ENCODE measurements at places on chromosomes 7 and 10.

DNA sequence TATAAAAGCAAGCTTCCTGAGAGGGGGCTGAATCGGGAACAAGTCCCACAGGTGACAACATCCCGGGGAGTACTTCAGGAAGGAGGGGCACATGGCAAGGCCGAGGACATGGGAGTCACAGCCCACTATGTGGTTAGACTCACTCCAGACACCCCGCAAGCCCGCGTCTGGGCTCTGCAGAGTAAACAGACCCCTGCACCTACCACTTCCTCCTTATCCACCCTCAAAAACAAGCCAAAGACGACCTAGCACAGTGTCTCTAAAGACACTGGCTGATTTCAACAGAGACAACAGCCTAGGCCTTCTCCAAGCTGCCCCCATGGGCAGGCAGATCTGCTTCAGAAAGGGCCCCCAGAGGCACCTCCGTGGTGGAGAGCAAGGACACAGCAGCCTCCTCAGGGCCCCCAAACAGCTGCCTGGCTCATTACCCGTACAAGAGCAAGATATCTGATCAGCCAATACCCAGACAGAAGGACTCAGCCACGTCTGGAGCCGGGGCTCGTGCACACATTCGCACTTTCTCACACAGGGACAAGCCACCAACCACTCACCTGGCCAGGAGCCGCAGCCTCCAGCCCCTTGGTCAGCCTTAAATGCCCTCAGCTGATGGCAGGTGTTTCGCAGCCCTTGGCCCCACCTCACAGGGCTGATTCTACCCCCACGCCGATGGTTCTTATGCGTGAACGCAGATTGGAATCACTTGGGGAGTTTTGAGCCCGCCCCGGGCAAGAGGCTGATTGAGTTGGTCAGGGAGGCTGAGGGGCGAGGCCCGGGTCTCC lies 10.7 kb upstream of the KPNA7 start:
- no peak for DNase-seq

DNA sequence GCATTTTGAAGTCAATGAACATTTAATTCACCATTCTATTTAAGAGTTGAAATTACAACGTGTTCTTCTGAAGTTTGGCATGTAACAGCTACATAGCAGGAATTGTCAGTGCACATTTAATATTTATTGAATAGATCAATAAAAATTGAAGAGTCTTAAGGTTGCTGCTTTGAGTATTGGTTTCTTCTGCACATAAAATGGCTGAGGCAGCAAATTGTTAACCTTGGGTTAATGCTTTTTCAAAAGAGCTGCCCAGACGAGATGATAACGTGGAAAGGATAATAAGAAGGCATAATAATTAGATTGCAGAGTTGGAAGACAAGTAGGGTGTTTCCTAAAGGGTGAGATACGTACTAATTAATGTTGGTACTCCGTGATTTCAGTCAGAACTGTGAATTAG lies 203.7 kb downstream of the AGMO start:
- no peak for DNase-seq

GRCh38 chr7:28203508-28204240 lies 23.1 kb upstream of the JAZF1 start:
- DNase-seq: no peak

DNA sequence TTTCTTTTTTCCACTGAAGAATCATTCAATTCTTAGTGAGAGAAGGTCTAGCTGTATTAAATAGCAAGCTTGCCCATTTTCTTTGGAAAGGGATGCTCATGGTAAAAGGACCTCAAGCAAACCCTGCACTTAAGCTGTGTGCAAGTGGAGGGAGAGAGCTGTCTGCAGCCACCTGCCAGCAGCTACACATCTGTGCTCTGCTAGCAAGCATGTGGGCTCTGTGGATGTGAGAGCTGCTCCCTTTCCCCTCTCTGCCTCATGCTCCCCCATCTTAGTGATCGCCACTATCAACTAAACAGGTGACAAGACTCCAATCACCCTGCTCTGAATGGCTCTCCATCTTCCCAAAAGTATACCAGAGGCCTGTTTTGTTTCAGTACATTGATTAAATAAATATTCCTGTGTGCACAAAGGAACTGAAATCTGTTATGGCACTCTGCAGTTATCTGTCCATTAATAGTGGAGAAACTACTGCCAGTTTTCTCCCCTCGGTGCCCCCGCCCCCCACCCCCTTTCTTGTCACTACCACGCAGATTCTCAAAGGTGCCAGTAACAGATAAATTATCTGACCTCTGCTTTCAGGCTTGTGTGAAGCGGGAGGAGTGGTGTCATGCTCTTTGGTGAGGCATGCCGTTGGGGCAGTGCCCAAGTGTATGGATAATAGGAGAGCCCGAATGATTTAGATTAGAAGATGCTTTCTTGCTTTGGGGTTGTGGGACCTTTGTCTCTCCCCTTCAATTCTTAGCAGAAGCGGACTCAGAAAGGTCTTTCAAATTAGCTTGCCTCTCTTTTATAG lies 26.4 kb downstream of the AUTS2 start:
- no peak for DNase-seq

DNA sequence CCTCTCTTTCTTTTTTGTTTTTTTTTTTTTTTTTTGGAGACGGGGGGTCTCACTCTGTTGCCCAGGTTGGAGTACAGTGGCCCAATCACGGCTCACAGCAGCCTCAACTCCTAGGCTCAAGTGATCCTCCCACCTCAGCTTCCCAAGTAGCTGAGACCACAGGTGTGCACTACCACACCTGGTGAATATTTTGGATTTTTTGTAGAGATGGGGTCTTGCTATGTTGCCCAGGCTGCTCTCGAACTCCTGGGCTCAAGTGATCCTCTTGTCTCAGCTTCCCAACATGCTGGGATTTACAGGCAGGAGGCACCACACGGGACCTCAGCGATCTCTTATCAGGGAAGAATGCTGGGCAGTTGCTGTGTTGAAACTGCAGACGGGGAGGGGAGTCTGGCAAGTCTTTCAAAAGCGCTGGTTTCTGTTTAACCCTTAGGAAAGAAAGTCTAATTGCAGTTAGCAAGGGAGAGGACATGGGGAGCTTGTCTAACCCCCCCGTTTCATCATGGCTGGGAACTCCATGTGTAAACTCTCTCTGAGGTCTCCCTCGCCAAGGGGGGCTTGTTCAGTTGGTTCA lies 39.6 kb upstream of the LMTK2 start:
- DNase-seq: no peak

- DNase-seq: no peak
Measured at GRCh38 chr10:85666102-85666501, 700.5 kb downstream of the GRID1 start.

GRCh38 chr7:10355816-10356215 lies 617.9 kb upstream of the PHF14 start:
- DNase-seq: no peak

DNA sequence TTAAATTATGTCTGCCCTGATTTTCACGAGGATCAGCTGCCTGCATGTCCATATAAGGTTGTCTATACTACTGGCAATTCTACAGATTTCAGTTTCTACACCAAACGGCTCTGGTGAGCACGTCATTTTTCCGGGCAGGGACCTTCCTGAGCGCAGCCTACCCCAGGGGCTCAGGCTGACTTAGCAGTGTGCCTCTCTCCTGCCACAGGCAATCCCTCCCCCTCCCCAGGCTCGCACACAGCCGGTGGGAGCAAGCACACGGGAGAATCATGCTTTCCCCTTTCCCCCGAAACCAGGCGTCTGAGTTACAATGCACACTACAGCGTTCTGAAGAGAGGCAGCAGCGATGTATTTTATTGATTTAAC lies 1.7 kb downstream of the KLF6 start:
- DNase-seq: peak; percentile 58

DNA sequence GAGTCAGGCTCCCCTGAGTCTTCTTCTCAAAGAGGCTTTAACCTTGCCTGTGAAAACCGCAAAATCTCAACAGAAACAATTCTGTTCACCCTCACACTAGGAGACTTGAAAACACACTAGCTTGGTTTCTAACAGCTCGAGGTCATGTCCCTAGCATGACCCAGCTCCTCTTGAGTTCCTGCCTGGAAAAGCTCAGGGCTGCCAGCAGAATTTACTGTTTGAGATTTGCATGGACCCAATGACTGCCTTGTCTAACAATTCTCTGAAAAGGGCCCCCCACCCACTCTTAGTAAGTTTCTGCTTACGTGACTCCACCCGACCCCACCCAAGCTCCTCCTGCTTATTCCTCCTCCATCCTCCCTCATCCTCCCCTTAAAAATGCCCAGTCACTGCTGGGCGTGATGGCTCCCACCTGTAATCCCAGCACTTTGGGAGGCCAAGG lies 85.1 kb upstream of the KMT2C start:
- DNase-seq: peak; percentile 23

DNA sequence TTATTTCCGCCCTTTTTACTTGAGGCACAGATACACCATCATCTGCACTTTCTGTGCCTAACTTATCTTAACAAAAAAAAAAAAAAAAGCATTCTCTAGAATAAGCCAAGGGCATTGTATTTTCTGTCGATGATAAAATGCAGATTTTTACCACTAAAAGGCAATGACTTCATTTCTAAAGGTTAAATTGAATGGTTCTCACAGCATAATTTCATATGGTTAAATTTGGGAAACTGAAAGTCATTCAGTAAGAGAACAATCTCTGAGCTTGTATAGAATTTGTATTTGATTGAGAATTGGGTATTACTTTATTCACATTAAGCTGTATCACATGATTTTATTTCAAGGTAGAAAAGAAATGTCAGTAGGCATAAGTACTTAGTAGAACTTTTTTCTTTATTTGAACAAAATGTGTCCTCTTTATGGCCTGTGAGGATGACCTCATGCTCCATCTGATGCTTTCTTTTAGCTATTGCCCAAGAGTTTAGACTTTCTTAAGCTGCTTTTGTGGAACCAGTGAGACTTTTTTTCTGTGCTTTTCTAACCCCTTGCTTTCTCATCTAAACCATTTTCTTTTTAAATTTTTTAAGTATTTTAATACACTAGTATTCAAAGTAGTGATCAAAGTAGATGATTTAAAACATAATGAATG lies 110.3 kb downstream of the LRRC4 start:
- DNase-seq: no peak

DNA sequence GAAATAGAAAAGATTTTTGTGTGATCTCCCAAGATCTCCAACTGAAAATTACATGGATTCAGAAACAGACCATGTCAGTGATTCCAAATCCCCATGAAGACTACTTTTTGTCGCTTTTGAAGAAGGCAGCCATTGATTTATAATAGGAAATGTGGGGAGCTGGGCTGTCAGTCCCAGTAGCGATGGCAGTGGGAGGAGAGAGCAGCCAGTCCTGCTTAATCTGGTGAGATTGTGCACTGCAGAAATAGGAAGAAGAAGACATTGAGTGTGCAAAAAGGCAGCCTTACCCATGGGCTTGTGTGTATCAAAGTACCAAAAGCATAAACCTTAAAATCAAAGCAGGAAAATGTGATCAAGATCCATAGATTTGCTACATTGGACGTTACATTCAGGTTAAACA lies 4.8 kb downstream of the ADRB1 start:
- DNase-seq: no peak

- no peak for DNase-seq
Measured at GRCh38 chr7:55348502-55348901, 16.6 kb upstream of the LANCL2 start.

- no peak for DNase-seq
Measured at GRCh38 chr7:73307436-73307835, 1.2 kb downstream of the NSUN5 start.

DNA sequence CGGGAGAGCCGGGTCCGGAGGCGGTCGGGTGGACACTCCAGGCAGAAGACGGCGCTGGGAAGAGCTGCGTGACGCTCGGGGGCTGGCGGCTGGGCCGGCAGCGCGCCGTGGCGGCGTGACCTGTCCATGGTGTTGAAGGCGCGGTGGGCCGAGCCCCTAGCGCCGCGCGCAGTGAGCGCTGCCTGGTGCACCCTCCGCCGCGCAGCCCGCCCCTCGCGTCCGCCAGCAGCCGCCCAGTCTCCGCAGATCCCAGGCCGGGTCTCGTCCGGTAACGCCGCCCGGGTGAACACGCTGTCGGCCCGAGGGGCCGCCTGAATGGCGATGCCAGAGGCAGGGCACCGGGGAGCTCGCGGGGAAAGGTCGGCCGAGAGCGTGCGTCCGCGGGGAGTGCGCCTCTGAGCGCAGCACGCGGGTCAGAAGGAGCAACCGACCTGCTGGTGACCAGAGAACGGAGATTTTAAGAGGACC lies 657 bp upstream of the TMEM178B start:
- DNase-seq: peak; percentile 62

DNA sequence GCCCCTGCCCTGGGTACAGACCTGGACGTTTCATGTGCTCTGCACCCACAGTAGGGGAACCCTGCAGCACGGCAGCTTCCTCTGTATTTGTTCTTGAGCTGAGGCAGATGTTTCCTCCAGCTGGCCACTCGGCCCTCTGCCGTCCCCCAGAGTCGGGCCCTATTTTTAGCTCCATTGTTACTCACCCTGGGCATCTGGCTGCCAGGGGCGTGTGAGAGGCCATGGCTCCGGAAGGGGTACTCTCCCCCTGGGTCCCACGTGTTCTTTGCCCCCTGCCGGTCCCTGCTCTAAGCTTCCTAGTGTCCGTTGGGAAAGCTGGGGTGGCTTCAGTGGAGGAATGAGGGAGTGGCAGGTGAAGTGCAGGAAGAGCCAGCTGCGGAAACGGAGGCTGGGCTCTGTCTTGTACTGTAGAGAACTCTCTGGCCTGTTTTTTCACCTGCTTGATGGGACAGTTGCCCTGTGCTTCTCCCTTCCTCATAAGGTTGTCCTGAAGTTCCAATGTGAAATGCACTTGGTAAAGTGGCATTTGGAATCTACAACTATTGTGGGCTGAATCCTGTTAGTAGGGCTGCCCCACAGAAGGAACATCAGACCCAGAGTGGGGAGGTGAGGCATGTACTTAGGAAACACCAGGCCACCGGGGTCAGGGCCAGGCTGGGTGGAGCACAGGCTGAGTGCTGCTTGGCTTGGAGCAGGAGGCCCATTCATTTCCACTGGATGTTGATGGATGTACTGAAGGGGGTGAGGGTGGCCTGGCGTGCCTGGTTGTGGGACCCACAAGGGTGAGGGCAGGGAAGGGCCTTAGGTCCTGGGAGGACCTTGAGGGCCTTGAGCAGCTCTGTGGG lies 30.6 kb downstream of the PALD1 start:
- no peak for DNase-seq

- no peak for DNase-seq
Measured at GRCh38 chr7:3187444-3188040, 113.5 kb upstream of the SDK1 start.

- DNase-seq: no peak
Measured at GRCh38 chr7:92773808-92774207, 62.6 kb downstream of the CDK6 start.
